Stromal cell of bone marrow (primary cell): ENCODE measurements at places on chromosomes 2 and 18.

GRCh38 chr2:143264851-143265250, 135.6 kb downstream of the ARHGAP15 start:
- DNase-seq = peak; percentile 84

GRCh38 chr2:232645061-232645460, 11.7 kb downstream of the EFHD1 start:
- DNase-seq = no peak

DNA sequence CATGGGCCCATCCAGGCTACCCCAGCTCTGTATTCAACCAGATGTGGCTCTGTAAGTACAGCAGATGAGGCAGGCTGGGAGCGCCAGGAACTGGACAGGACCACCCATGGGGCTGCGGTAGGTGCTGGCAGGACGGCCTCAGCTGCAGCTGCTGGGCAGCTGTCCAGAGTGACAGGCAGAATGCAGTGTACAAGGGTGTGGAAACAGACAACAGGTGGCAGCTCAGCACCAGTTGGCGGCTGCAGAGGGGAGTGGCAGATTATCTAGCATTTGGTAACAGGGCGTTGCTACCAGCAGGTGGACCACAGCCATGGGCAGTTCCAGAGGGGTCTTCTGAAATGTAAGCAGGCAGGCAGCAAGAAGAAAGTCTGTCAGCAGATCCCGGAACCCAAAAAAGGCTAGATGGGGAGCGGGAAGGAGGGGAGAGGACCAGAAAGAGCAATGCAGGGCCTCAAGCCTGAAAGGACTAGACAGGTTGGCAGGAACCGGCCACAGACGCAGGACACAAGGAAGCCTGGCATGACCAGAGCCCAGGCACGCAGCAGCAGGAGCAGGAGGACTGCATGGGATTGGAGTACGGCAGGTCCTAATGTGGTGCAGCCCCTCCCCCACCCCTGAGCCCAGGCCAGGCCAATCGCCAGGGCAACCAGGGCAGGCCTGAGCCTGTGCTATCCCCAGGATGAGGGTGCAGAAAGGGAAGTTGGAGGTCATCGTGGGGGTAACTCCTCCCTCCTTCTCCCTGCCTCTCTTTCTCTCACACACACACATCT, 24.7 kb downstream of the PKDCC start:
- no peak for DNase-seq

- DNase-seq = no peak
Observed at GRCh38 chr2:150859877-150860276, 372.4 kb upstream of the RND3 start.
